ENCODE measurements at places on chromosomes 1 and 21. TPM values are rescaled to one million over a fixed set of nuclear protein-coding genes. Genes with fewer than 3 reads are reported as not detected.

GRCh38 chr1:209434066-209434465, 149.4 kb upstream of the CAMK1G start:
- no peak for DNase-seq

DNA sequence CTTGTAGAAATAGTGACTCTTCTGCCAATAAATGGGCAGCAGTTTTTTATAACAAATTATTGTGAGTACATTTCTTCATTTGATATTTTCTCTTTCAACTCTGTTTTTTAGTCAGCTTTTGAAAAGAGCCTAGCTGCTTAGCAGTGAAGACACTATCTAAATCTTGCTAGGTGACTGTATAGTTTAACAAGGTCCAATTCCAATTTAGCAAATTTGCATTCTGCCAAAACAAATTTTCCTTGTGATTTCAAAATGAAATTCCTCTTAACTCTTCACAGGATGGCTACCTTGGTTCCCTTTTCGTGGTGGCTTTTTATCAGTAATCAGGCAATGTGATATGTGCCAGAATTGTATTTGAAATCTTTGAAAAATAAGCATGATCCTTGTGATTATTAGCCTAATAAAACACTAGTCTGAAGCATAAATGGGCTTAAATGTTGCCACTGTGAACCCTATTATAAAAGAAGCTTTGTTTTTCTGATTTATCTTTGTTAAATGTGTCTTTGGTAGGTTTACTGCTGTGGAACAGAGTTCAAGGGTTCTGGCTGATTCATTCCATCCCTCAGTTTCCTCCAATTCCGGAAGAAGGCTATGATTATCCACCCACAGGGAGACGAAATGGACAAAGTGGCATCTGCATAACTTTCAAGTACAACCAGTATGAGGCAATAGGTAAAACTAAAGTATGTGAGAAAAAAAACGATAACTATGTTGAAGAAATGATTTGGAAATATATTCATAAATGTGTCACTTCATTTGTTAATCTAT, 12.2 kb downstream of the DNASE2B start:
- no peak for DNase-seq

DNA sequence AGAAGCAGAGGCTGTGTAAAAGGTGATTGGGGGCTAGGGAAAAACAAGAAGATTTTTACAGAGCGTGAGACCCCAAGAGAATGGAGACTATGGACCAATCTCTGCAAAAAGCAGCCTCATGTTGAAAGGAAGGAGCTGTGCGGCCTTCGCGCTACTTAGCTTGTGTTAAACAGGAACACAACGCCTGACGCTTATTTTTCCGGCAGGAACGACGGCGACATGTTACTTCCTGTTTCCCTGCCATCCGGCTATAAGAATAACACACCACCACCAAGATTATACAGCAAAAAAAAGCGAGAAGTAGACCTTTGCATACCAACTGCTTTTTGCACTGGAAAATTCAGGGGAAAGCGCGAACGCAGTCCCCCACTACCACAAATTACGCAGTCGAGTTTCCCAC, 272.7 kb downstream of the FAM72C start:
- no peak for DNase-seq

DNA sequence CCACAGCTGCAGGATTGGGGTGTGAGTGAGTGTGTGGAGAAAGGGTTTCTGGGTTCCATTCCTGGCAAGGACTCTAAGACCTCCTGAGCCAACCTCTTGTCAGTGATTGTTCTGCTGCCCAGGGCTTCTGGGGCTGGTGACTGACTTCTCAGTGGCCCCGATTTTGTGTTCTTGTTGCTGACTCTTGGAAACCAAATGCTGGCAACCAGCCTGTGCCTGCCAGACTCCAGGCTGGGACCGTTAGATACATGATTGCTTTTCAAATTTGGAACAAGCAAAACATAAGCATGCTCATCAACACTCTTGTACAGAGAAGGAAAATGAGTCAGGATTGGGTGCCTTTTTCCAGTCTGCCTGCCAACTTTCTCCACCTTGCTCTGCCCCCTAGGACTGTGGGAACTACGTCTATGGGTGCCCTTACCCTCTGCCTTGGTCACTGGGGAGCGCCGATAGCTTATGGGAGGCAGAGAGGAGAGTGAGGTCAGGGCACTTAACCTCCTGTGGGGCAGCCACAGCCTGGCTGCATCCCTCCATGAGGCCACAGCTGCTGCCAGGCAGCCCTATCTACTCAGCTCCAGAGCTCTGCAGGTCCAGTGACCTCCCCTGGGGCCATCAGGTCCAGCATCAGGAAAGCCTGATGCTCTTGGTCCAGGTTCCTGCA, 39.3 kb upstream of the EPS8L3 start:
- DNase-seq = no peak

DNA sequence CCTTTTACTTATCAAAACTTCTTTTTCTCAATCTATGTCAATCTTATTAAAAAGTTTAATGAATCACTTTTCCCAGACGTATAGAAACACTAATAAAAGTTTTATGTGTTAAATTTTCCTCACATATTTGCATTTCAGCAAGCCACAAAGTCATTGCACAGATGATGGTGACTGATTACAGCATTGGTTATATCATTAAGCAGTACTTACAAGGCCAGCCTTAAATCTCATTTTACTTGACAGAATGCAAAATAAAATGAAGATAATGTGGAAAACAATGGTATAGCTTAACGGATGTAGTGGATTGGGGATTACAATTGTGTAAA, 39.5 kb downstream of the TMEM200B start:
- DNase-seq = no peak

DNA sequence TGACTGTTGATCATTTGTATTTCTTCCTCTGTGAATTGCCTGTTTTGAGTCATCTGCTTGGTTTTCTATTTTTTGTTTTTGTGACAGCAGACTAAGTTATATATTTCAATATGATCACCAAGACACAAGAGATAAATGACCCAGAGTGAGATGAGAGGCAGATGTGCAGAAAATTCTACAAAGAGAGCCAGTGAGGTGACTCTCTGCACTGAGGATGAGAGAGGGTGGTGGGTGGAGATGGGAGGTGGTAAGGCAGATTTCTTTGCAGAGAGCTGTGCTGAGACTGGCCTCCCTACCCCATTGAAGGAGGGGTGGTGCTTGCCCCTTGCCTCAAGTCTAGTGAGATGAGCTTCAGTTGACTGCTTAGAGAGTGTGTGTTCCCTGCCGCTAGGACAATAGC, 17.6 kb upstream of the FCAMR start:
- DNase-seq = no peak

- DNase-seq = no peak
Measured at GRCh38 chr1:172019976-172020375, 178.7 kb downstream of the DNM3 start.

GRCh38 chr1:205598841-205599668, 32.8 kb downstream of the ELK4 start:
- DNase-seq = no peak

- DNase-seq = no peak
Measured at GRCh38 chr1:36728051-36728450, 245.3 kb upstream of the CSF3R start.

- DNase-seq = no peak
Measured at GRCh38 chr1:53511323-53511932, 52.2 kb downstream of the DMRTB1 start.

- no peak for DNase-seq
Measured at GRCh38 chr1:33336580-33336979, 15.7 kb upstream of the A3GALT2 start.

DNA sequence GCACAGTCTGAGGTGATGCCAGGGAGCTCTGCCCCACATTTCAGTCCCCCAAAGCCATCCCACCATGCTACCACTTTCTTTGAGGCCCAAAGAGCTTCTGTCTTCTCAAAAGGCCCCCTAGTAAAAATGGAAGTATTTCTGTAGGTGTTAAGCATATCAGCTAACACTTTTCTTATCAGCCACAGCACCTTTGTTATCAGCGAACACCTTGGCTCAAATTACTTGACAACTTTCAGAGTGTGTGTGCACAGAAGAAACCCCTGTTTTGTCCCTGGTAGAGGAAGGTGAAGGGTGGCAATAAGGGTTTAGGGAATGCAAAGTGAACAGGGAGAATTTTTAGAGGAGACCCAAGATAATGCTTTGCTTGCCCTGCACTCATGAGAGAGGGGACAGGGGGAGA, 54.8 kb upstream of the GJA8 start:
- no peak for DNase-seq

DNA sequence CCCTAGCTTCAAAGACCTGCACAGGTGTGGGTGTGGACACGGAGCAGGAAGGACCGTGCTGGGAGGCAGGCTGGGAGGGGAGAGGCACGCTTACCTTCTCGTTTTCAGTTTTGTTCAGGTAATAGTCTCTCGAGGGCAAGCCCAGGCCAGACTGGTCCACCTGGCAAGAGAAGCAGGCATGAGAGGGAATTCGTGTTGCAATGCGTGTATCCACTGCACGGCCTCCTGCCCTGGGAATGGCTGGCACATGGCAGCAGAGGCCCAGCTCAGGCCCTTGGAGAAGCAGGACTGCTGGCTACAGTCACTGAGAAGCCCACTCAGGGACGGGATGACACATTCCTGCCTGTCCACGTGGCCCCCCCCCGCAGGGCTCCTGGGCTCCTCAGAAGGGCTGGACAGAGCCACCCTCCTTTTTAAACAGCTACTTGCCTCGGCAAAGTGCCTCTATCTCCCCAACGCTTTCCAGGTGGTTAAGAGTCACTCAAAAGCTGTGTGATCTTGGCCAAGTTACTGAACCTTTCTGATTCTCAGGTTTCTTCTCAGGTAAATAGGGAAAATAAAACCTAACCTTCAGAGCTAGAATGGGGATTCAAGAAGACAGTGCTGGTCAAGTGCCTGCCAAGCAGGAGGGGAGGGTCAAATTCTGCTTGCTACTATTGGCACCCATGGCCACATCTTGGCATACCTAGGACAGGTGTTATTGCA, 32.7 kb downstream of the ECE1 start:
- DNase-seq = no peak

DNA sequence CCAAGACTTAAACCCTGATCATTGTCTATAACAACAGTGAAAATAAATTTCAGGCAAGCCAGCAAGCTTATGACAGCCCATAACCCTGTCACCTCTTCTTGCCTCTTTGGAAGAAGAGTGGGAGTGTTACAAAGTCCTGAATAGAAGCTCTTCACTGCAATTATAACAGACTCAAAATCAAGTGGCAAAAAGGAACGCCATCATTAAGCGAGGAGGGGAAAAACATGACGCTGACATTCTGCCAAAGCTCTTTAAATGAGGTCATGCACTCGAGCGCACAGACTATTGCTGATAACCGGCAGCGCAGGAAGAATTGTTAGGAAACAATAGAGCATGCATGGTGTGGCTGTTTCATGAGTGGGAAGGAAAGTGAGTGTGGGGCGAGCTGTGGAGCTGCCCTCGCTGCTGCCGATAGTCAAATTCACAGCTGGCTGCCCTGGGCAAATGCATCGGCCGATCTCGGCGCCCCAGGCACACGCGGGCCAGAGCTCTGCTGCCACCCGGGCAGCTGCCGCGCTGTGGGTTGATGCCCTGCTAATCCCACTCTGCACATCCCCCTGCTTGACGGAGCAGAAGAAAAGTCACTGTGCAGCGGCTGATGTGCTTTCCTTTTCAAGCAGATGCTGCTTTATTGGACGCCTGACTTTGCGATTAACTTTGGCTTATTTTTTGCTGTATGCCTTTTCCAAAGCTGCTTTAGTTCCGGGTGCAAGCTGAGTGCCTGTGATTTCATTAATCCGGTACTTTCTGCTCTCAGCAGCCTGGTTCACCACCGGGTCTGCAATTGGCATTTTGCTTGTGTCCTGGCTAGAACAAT, 102.4 kb upstream of the ST6GALNAC5 start:
- no peak for DNase-seq

- no peak for DNase-seq
Measured at GRCh38 chr1:232797856-232798510, 7.2 kb upstream of the MAP10 start.

DNA sequence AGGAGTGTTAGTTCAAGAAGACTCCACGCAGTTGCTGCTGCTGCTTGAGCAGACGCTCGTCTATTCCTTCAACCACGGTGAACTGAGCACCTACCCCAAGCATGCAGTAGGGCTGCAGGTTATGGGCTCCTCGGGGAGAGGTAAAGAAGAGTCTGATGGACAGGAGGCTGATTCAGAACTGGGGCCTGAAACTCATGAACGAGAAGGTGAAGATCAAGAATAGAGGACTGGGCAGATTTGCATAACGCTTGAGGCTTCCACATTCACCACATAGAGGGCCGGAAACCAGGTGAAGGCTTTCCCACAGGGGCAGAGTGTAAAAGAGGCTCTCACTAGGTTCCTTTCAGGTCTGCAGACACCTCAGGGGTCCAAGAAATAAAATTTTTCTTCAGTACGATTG, 9.1 kb downstream of the ABCA4 start:
- DNase-seq = no peak

- DNase-seq = peak; percentile 90
Measured at GRCh38 chr1:156445789-156446263, 54.7 kb downstream of the MEF2D start.

DNA sequence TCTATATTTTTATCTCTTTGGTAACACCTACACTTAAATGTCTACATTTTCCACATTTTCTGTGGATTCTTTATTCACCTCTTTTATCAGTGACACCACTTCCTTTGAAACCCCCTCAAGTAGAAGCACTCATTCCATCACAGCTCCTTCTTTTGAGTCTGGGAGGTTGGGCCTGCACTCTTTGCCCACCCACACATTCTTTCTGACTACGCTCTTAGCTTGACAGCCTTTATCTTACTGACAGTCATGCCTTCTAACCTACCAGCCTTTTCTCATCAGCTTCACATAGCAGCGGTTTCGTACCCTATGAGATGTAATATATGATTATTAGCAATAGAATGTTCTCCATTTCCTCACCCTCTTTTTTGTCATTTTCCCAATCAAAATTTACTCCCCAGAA, 151.9 kb downstream of the TNFSF18 start:
- DNase-seq = peak; percentile 16

- no peak for DNase-seq
Measured at GRCh38 chr21:42473498-42474042, 22.5 kb downstream of the RSPH1 start.

GRCh38 chr1:108747898-108748297, 1.4 kb downstream of the STXBP3 start:
- no peak for DNase-seq

- DNase-seq = no peak
Measured at GRCh38 chr1:151124763-151125403, 21.5 kb downstream of the SEMA6C start.

DNA sequence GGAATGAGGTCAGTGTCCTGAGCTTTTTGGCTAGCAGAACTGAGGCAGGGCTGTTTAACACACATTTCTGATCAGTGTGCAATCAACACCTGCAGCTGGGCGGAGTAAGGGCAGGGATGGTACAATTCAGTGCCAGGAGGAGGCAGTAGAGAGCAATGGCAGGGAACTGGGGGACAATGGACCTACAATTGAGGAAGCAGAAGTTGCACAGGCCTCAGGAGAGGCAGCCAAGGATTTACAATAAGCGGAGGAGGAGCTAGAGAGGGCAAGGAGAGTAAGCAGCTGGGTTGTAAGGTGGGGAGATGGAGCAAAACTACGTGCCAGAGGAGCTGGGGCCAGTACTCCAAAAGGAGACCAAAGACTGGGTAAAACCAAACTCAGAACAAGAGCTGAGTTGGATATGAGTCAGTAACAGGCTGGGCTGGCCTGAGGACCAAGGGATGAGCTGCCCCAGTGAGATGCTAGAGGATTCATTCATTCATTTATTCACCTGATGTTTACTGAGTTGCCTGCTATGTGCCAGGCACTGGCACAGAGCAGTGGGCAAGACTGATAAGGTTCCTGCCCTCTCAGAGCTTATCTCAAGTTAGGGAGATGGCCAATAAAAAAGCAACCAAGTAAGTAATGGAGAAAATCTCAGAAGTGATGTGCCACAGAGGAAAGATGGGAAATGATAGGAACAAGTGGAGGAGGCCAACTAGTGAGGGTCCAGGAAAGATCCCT, 10.4 kb upstream of the GALE start:
- peak; percentile 74 for DNase-seq

The SPRR2A gene
- not detected for total RNA-seq

The RGS13 gene
- total RNA-seq = not detected

The CD34 gene
- 0.02 TPM for total RNA-seq

The ID3 gene
- total RNA-seq = 42.6 TPM

The STYXL2 gene
- not detected for total RNA-seq

The LCE2B gene
- not detected for total RNA-seq

All from activated CD4-positive, alpha-beta T cell treated with anti-CD3 and anti-CD28 coated beads for 36 hours (primary cell).